ENCODE measurements at places on chromosomes 6 and 20.

- no peak for DNase-seq
- no peaks in the 10 kb centered on the region for H3K4me1 ChIP-seq
- H3K4me3 ChIP-seq: no peak overlapping the region
- no peaks in the 10 kb centered on the region for H3K27me3 ChIP-seq
Observed at GRCh38 chr6:72911463-72912155, 289.7 kb downstream of the KCNQ5 start.

DNA sequence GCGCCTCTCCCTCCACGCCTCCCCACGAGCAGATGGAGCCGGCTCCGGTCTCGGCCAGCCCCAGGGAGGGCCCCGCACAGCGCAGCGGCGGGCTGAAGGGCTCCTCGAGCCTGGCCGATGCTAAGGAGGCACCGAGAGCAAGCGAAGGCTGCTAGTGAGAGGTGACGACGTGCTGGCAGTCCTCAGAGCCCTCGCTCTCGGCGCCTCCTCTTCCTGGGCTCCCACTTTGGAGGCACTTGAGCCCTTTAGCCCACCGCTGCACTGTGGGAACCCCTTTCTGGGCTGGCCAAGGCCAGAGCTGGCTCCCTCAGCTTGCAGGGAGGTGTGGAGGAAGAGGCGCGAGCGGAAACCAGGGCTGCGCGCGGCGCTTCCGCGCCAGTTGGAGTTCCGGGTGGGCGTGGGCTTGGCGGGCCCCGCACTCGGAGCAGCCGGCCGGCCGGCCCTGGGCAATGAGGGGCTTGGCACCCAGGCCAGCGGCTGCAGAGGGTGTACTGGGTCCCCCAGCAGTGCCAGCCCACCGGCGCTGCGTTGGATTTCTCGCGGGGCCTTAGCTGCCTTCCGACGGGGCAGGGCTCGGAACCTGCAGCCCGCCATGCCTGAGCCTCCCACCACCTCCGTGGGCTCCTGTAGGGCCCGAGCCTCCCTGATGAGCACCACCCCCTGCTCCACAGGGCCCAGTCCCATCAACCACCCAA is 2.5 kb upstream of the TMEM14C start:
- H3K4me3 ChIP-seq: peak overlapping the region; percentile 82
- H3K27ac ChIP-seq: peak overlapping the region; percentile 87
- H3K4me1 ChIP-seq: peaks cover 53% of the 10 kb centered on the region
- DNase-seq: peak; percentile 76

GRCh38 chr6:168451805-168452517 is 11.0 kb downstream of the SMOC2 start:
- no peaks in the 10 kb centered on the region for H3K4me1 ChIP-seq
- no peak for DNase-seq
- peaks cover 10% of the 10 kb centered on the region for H3K27me3 ChIP-seq
- no peak overlapping the region for H3K27ac ChIP-seq

GRCh38 chr6:118869350-118869749 is 24.6 kb upstream of the ASF1A start:
- peaks cover 17% of the 10 kb centered on the region for H3K4me1 ChIP-seq
- no peak overlapping the region for H3K4me3 ChIP-seq
- H3K27me3 ChIP-seq: no peaks in the 10 kb centered on the region
- no peak for DNase-seq
- no peak overlapping the region for H3K27ac ChIP-seq

- no peaks in the 10 kb centered on the region for H3K4me1 ChIP-seq
- H3K36me3 ChIP-seq: no peaks in the 10 kb centered on the region
- H3K4me3 ChIP-seq: no peak overlapping the region
- no peaks in the 10 kb centered on the region for H3K27me3 ChIP-seq
Observed at GRCh38 chr6:121549736-121550135, 114.3 kb downstream of the GJA1 start.

DNA sequence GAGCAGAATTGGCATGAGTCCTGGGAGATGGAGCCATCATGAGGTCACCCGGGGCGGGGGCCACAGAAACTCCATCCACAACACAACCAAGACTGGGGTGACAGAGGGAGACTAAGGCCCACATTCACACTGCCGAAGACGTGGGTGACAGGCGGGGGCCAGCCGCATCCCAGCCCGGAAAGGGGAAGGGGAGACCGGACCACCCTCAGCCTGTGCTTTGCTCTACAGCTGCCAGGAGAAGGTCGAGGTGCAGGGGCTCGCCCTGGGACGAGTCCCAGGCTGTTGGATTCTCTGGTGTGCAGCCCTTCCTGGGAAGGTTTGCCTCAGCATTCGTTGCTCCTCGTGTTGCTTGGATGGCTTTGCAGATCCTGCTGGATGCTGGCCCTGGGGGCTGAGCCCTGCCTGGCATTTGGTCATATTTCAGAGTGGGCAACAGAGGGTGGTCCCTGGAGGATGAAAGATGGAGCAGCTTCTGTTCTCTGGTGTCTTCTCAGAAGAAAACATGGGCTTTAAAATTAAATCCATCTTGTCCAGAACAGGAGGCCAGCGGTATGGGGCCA is 328.9 kb downstream of the TAF4 start:
- no peaks in the 10 kb centered on the region for H3K36me3 ChIP-seq
- peaks cover 10% of the 10 kb centered on the region for H3K27me3 ChIP-seq
- no peak overlapping the region for H3K27ac ChIP-seq
- no peak overlapping the region for H3K4me3 ChIP-seq

GRCh38 chr20:34771680-34772081 is 53.8 kb downstream of the NCOA6 start:
- no peak for DNase-seq
- H3K4me1 ChIP-seq: no peaks in the 10 kb centered on the region
- H3K27ac ChIP-seq: no peak overlapping the region

DNA sequence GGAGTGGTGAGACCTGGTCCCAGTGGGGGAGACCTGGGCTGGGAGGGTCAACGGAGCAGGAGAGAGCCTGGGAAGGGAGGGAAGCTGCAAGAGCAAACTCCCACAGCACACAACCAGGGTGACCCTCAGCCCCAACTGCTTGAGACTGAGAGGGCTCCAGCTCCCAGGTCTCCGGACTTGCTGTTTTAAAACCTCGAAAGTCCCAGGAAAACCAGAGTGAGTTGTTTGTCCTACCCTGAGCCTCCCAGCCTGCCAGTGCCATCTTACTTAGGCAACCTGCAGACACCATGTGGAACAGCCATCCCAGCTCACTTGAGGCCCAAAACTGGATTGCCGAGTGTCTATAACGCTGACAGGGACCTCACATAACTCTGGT is 4.8 kb upstream of the NTSR1 start:
- peaks cover 82% of the 10 kb centered on the region for H3K27me3 ChIP-seq
- H3K4me1 ChIP-seq: peaks cover 15% of the 10 kb centered on the region
- H3K4me3 ChIP-seq: no peak overlapping the region
- H3K36me3 ChIP-seq: no peaks in the 10 kb centered on the region
- peak overlapping the region; percentile 49 for H3K27ac ChIP-seq

DNA sequence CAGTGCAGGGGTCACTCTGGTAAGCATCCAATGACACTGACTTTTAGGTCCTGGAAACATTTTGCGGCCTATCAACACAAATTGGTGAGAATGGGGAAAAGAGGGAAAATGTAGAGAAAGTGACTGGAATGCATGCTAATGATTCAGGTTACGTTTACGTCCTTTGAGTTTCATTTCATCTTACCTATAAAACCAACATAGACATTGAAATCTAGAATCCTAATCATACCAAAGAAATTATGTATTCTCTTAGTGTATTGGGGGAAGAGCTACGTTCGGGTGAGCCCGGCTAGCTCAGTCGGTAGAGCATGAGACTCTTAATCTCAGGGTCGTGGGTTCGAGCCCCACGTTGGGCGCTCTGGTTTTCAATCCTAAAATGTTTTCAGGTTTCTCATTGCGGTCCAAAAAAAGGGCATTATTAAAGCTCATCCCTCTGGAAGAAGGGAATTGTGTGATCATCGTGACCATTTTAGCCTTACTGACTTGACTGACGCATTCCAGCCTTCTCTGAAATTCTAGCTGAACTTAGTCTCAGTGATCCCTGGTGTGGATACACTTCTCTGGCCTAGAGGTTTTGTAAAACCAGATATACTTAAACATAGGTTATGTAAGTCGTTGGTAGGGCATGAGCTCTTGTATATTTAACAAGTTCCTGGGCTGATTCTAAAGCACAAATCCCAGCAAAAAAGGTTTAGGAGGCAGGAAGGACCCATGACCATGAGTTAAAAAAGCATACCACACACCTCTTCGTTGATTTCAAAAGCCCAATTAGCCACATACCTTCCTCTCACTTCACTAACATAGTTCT is 18.3 kb downstream of the HMGN4 start:
- peaks cover 12% of the 10 kb centered on the region for H3K4me1 ChIP-seq
- no peak overlapping the region for H3K27ac ChIP-seq
- no peaks in the 10 kb centered on the region for H3K36me3 ChIP-seq
- H3K27me3 ChIP-seq: peaks cover 8% of the 10 kb centered on the region
- DNase-seq: no peak

DNA sequence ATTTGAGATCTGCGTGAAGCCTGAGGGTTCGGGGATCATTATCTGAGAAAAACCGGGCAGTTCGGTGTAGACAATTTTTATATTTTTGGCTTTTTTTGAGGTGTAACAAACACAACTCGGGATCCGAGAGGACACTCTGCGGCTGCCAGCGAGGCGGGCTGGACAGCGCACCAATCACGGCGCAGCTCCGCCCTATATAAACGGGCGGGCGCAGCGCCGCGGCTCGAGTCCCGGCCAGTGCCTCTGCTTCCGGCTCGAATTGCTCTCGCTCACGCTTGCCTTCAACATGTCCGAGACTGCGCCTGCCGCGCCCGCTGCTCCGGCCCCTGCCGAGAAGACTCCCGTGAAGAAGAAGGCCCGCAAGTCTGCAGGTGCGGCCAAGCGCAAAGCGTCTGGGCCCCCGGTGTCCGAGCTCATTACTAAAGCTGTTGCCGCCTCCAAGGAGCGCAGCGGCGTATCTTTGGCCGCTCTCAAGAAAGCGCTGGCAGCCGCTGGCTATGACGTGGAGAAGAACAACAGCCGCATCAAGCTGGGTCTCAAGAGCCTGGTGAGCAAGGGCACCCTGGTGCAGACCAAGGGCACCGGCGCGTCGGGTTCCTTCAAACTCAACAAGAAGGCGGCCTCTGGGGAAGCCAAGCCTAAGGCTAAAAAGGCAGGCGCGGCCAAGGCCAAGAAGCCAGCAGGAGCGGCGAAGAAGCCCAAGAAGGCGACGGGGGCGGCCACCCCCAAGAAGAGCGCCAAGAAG is 69.0 kb downstream of the HFE start:
- H3K27me3 ChIP-seq: peaks cover 18% of the 10 kb centered on the region
- peaks cover 31% of the 10 kb centered on the region for H3K4me1 ChIP-seq
- peak overlapping the region; percentile 98 for H3K27ac ChIP-seq
- peak overlapping the region; percentile 94 for H3K4me3 ChIP-seq
- H3K36me3 ChIP-seq: peaks cover 25% of the 10 kb centered on the region
- peak; percentile 91 for DNase-seq

GRCh38 chr6:52545406-52546119 is 31.3 kb downstream of the TRAM2 start:
- H3K4me1 ChIP-seq: no peaks in the 10 kb centered on the region
- no peak overlapping the region for H3K27ac ChIP-seq
- no peak overlapping the region for H3K4me3 ChIP-seq
- no peaks in the 10 kb centered on the region for H3K36me3 ChIP-seq
- no peaks in the 10 kb centered on the region for H3K27me3 ChIP-seq
- no peak for DNase-seq

DNA sequence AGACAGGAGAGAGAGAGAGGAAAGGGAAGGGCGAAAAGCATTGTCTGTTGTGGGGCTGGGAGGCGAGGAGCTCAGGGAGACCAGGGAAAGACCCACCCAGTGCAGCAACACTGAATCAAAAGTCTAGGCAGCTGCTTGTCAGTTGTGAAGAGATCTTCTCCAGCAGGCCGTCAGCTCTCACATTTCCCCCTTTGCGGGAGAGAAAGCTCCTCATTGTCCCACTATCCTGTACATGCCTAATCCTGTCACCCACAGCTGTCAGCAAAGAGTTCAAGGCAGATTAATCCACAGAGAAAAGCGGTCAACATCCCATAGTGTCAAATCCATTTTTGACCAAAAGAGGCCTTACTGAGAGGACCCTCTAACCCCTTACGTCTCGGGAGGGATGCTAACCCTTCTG is 27.3 kb downstream of the RNF182 start:
- no peak overlapping the region for H3K4me3 ChIP-seq
- peaks cover 10% of the 10 kb centered on the region for H3K27me3 ChIP-seq
- no peaks in the 10 kb centered on the region for H3K4me1 ChIP-seq
- DNase-seq: no peak
- H3K36me3 ChIP-seq: no peaks in the 10 kb centered on the region
- H3K27ac ChIP-seq: no peak overlapping the region

- peak; percentile 38 for DNase-seq
- H3K4me3 ChIP-seq: peak overlapping the region; percentile 52
- no peak overlapping the region for H3K27ac ChIP-seq
Observed at GRCh38 chr6:3226481-3227362, 731 bp downstream of the TUBB2B start.

GRCh38 chr6:162581988-162582780 is 145.4 kb downstream of the PRKN start:
- H3K27ac ChIP-seq: no peak overlapping the region
- H3K27me3 ChIP-seq: no peaks in the 10 kb centered on the region
- no peak overlapping the region for H3K4me3 ChIP-seq
- H3K36me3 ChIP-seq: no peaks in the 10 kb centered on the region

GRCh38 chr6:25124216-25124715 is 154.9 kb upstream of the CARMIL1 start:
- H3K27ac ChIP-seq: no peak overlapping the region
- H3K4me3 ChIP-seq: no peak overlapping the region
- H3K27me3 ChIP-seq: no peaks in the 10 kb centered on the region
- DNase-seq: no peak
- H3K36me3 ChIP-seq: peaks cover 73% of the 10 kb centered on the region

DNA sequence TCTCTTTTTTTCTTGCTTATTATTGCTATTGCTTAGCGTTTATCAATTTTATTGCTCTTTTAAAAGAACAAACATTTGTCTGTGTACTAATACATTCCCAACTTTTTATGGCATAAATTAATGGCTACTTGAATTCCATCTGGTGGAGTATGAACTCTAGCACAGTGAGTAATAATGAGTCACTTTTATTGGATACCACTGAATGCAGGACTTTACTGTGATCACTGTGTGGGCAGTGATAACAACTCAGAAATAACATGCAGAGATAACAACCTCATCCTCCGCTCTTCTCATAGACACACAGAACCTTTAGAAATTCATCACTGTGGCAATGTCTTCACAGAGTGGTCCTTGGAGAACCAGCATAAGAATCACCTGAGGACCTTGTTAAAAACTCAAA is 174.9 kb upstream of the PRND start:
- H3K27ac ChIP-seq: no peak overlapping the region
- H3K4me1 ChIP-seq: no peaks in the 10 kb centered on the region
- no peak for DNase-seq
- peaks cover 10% of the 10 kb centered on the region for H3K27me3 ChIP-seq
- no peak overlapping the region for H3K4me3 ChIP-seq

DNA sequence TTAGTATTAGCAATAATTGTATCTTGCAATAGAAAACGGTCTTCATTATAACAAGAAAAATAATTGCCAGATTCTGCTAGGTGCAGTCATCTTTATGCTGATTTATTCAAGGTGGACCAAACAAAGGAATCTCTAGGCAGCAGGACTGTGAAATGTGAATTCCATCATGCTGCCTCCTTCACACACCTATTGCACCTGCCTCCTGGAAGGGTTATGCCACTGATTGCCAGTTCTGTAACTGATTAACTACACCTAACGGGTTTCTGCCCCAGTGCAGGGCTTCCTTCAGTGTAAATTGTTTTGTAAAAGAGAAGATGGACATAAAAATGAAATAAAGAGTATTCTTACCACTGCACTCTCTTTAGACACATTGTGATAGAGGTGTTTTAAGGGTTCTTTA is 96.1 kb downstream of the FOXO3 start:
- H3K4me1 ChIP-seq: peaks cover 15% of the 10 kb centered on the region
- no peaks in the 10 kb centered on the region for H3K27me3 ChIP-seq
- DNase-seq: no peak
- H3K4me3 ChIP-seq: no peak overlapping the region
